Right hindlimb (tissue), 1 donor: ENCODE measurements at places on chromosomes 7 and 10.
A peak's percentile ranks its signal among the peaks of the same experiment; 100 is the strongest.

DNA sequence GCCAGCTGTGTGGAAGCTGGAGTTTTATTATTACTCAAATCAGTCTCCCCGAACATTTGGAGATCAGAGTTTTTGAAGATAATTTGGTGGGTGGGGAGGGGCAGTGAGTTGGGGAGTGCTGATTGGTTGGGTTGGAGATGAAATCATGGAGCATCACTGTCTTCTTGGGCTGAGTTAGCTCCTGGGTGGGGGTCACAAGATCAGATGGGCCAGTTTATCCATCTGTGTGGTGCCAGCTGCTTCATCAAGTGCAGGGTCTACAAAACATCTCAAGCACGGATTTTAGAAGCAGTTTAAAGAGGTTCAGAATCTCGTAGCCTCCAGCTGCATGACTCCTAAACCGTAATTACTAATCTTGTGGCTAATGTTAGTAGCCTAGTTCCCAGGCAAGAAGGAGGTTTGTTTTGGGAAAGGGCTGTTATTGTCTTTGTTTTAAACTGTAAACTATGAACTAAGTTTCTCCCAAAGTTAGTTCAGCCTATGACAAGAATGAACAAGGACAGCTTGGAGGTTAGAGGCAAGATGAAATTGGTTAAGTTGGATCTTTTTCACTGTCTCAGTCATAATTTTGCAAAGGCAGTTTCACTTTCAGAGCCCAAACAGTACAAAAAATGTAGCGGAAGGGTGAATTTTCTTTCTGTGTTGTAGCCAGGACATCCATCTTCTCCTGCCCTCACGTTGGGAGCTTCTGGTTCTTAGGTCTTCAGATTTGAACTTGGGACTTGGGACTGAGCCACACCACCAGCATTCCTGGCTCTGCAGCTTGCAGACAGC, 43.1 kb downstream of the KLF6 start:
- no peak for DNase-seq

DNA sequence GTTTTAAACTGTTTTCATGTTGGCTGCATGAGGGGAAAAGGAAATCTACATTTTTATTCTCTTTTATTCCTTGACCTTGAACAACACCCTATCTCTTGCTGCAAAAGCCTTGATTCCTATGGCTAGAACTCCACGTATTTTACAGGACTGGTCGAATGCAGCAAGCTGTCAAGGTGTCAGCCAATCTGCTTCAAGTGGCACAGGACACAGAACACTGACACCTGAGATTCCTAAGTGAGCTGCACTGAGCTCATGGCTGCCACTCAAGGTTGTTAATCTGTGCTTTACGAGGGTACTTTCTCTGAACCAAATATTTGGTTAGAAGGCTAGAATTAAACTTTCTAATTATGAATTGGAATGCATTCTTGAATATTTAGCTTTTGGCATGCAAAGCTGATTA, 349.7 kb upstream of the COBL start:
- DNase-seq = no peak

GRCh38 chr7:92783260-92784201, 52.8 kb downstream of the CDK6 start:
- DNase-seq = no peak

DNA sequence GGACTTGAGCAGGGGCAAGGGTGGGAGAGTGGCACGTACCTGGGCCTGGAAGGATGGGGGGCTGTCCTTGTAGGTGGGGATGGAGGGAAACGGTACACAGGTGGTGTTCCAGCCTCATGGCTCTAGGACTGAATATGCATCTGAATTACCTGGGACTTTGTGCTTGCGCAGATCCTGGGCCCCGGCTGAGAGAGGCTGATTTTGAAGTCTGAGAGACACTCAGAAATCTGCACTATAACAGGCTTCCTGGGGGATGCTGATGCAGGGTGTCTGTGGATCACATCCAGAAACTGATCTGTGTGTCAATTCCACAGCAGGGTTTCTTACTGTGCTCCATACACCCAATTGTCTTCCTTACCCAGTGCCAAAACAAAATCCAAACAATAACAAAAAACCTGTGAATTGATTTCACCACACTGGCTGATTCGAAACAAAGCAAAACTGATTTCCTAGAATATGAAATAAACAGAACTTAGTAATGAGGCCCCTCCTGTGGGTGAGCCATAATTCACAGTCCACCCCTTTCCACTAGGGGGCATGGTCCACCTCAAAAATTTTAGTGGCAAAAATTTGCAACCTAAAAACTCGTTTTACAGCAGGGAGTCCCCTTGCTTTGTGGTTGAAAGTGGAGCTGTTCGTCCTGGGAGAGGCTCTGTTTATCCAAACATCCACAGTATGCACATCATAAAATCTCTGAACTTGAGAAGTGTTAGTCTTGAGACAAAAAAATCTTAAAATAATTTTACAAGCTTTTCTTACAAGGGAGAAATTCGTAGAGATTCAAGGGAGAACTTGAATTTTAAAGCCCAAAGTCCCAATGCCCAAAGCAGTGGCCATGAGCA, 32.0 kb upstream of the PLEKHA1 start:
- peak; percentile 56 for DNase-seq

- DNase-seq = no peak
Measured at GRCh38 chr7:143013893-143014292, 13.0 kb downstream of the OR9A2 start.

DNA sequence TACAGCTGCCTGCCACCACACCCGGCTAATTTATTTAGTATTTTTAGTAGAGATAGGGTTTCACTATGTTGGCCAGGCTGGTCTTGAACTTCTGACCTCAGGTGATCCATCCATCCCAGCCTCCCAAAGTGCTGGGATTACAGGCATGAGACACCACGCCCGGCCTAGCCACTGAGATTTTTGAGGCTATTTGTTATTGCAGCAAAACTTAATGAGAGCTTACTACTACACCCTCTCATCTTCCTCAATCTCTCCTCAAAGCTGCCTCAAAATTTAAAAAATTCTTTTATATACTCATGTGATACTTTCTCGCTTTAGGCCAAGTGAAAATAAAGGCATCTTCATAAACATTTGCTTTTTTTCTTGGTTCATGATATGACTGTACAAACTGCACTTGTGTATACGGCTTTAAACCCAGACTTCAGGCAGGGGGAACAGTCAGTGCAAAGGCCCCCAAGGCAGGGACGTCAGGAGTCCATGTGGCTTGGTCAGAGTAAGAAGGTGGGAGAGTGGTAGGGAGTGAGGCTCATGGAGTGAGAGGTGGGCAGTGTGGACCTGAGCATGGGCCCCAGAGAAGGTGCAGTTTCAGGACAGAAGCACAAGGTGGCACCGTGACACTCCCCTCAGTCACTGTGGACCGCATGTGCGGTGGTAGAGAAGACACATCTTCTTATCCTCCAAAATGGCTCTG, 55.5 kb downstream of the SYPL1 start:
- peak; percentile 68 for DNase-seq

DNA sequence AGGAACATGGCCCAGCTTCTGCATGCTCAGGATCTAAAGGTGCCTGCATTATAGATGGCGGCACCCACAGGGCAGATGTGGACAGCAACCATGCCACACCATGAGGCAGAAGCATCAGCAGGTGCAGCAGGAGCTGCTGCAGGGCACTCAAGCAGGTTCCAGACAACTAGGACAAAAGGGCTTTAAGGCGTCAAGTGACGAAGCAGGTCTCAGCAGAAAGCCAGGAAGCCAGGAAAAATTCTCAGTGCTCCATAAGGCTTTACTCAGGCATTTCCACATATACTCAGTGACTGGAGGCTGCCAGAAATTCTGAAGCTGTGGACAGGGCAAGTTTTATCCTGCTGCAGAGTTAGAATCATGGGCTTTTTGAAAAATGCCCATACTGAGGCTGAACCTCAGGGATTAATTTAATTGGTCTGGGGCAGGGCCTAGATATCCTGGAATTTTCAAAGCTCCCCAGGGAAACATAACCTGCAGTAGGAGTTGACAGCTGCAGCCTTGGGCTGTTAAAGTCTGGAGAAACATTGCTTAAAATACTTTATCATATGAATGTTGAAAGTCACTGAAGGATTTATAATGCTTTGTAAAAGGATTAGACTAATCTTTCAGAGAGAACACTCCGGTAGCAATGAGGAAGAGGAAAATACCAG, 68.1 kb upstream of the RNF148 start:
- DNase-seq = no peak
